ENCODE measurements at places on chromosomes 1 and 21. TPM values are rescaled to one million over a fixed set of nuclear protein-coding genes. Genes with fewer than 3 reads are reported as not detected.

- no peak for DNase-seq
Measured at GRCh38 chr1:181100015-181100905, 11.8 kb downstream of the IER5 start.

DNA sequence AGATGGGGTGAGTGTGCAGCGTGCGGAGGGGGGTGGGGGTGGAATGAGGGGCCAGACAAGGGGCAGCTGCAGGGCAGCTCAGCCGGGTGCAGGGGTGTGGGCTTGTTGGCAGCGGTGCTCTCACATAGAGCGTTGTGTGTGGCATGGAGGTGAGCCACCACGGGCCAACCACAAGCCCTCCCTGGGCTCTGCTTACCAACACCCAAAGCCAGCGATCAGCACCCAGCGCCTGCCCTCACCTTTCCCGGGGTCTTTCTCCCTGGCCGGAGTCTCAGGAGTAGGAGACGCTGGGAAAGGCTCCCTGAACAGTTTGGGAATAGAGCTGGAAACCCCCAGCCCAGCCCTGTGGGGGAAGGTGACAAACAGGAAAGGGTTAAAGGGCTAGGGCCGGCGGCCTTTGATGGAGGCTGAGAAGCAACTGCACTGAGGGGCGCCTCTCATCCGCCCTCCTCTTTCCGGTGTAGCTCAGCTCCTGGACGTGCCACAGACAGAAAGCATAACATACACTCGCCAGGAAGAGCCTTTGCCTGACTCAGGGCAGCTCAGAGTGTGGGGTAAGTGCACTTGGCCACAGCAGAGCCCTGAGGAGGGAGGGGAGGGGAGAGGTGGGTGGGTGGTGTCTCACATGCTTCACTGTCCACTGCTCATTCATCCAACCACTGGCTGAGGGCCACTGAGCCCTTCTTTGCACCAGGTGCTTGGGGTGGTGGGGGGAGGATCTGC, 577 bp downstream of the IKBKE start:
- DNase-seq, result no peak

CACNA1S gene
- total RNA-seq, result 0.05 TPM

AXDND1 gene
- 2.5 TPM for total RNA-seq

PRKCZ gene
- 71.5 TPM for total RNA-seq

DNA sequence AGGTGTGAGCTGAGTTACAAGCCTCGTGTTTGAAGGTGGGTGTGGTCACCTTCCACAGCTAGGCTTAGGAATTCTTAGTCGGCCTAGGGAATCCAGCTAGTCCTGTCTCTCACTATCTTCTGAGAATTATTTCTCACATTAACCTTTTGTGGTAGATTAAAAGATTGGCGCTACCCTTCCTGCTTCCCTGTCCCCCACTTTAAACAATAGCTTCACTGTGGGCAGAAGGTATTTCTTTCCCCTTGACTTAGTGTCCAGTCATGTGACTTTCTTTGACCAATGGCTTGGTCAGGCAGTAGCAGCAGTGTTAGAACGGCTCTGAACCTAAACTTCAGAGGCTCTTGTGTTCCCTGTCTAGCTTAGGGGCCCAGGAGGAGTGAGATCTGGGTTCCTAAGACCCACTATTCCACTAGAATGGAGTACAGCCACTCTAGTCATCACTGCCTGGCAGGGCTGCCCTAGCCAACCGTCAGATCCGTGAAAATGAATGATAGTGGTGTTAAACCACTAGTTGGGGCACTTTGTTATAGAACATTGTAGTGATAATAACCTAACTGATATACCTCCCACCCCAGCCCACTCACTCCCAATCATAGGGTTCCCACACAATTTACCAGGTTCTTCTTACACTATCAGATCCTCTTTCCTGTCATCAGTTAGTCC, 13.9 kb upstream of the C1orf141 start:
- no peak for DNase-seq

DNA sequence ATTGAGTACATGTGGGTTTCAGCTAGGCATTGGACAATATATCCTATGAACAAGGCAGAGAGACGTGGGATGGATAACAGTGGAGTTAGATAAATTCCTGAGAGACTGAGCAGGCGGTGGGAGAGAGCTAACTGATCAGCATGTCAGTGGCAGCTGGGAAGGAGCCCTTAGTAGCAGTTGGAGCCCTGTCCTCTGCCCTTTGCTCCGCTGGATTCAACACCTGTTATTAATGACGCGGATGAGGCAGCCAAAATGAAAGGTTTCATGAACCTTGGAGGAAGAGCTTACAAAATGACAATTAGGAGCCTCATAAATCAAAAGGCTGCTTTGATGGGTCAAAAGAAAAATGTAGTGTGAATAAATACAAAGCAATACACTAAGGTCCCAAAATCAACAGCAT, 16.1 kb downstream of the UBIAD1 start:
- no peak for DNase-seq

GRCh38 chr1:192817246-192817645, 8.4 kb downstream of the RGS2 start:
- DNase-seq, result no peak

GRCh38 chr21:42733874-42734273, 80.5 kb downstream of the PDE9A start:
- no peak for DNase-seq

DNA sequence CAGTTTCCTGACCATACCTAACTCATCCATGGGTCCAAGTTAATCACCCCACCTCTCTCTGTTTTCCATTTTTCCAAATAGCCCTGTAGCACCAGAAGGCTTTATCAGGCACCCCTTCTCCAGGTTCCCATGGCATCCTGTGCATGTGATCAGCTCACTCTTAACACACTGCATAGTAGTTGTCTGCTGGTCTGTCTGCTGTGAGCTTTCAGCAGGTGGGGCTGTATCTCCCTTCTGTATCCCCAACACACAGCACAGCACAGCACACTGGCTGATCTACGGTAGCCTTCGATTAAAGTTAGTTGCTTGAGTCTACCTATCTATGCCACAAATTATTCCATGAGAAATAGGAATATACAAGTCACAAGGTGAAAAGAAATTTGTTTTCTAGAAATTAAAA, 54.3 kb upstream of the C1orf198 start:
- no peak for DNase-seq

- no peak for DNase-seq
Measured at GRCh38 chr1:214370615-214371014, 89.7 kb downstream of the SMYD2 start.

DNA sequence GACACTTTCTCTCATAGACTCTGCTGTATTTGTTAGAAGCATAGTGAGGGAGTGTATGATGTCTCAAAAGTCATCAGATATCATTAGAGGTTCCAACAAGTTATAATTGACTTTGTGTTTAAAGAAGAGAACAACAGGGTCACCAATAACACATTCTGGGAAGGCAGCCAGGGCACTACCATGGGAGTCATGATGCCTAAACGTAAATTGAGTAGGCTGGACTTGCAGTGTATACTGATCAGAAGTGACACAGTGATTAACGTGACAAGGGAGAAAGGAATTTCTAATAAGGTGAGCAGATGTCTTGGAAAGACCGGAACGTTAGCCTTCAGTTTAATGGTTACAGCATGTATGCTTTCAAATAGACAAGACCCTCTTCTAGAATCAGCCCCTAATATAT, 973.2 kb downstream of the NCAM2 start:
- DNase-seq, result no peak

ZBTB40 gene
- 40.9 TPM for total RNA-seq

LPAR3 gene
- total RNA-seq, result 4.3 TPM

OR2T12 gene
- total RNA-seq, result not detected

DNA sequence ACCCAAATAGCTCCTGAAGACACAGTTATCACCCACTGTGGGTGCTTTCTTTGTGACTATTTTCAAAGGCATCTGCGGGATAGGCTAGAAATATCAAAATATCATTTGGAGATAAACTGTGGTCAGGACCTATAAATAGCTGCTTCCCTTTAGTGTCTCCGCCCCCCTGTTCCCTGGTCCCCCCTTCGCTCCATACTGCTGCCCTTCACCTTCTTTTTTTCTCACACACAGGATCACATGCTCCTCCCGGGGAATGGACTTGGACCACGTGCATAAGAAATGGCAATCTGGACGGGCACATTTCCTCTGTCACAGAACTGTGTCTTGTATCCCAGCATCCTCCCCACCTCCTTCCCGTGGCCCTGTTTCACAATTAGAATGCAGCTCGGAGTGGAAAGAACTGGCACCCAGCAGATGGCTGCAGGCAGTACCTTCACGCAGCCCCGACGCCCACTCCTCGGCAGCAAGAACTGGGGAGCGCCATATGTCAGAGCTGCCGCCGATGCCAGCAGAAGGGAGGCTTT, 68.8 kb upstream of the SSX2IP start:
- DNase-seq, result no peak

GRCh38 chr1:11053758-11054137, 6.1 kb downstream of the SRM start:
- no peak for DNase-seq

GRCh38 chr1:153571706-153572105, 6.1 kb upstream of the S100A2 start:
- DNase-seq, result no peak

DNA sequence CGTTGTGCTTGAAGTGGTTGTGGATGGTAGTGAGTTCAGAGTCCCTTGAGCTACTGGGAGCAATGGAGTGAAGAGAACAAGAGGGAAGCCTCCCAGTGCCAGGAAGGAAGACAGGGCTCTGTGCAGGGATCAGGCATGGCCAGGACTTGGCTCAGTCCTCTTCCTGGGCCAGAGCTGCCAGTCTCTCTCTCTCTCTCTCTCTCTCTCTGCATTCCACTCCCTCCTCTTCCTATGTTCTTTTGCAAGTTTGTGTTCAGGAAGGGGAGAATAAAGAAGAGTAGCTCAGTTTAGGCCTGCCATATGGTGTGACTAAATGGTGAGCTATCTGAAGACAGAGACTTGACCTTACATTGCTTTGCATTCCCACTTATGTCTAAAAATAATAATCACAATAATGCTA, 20.5 kb upstream of the RPTN start:
- no peak for DNase-seq

- DNase-seq, result peak; percentile 48
Measured at GRCh38 chr1:215567491-215568298, 591 bp downstream of the KCTD3 start.

TIE1 gene
- 1.2 TPM for total RNA-seq

NID1 gene
- 21.0 TPM for total RNA-seq

GRCh38 chr1:193322211-193322610, 135.8 kb upstream of the B3GALT2 start:
- DNase-seq, result no peak

GRCh38 chr1:212433577-212434462, 1.1 kb downstream of the NENF start:
- no peak for DNase-seq

APOBEC4 gene
- total RNA-seq, result not detected
